Large intestine (tissue), 12 donors: ENCODE measurements at places on chromosomes 12 and 14.

GRCh38 chr12:57715786-57716185 is 21.9 kb downstream of the OS9 start:
- DNase-seq, result no peak

DNA sequence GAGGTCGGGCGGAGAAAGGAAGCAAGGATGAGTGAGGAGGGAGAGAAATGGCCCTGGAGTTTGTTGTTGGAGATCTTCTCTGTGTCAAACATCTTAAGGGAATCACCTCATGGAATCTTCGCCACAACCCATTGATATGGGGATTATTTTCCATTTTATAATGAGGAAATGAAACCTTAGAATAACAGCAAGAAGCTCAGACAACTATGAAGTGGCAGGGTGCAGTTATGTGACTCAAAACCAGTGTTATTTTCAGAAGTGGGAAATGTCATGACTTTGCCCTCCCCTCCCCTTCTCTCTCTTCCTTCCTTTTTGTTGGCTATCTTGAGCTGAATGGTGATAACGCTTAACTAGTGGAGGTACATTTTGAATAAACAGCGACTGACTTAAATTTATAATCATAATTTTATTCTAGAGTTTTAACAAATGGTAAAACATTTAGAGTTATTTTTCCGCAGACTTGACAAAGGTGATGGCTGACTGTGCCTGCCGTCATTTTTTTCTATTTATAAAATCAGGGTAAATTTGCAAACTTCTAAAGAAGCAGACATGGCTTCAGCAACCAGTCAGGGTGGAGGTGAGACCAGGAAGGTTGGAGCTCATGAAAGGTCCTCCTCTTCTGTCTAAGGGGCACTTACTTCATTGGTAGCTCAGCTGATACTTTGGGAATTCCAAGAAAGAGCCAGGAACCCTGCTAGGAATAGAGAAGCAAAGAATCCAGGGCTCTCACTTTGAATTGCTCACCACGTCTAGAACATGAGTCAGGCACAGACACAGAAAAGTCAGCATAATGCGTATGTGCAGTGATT is 232.4 kb downstream of the RGS6 start:
- DNase-seq, result no peak

- no peak for DNase-seq
Measured at GRCh38 chr12:77766224-77766623, 64.5 kb upstream of the NAV3 start.

DNA sequence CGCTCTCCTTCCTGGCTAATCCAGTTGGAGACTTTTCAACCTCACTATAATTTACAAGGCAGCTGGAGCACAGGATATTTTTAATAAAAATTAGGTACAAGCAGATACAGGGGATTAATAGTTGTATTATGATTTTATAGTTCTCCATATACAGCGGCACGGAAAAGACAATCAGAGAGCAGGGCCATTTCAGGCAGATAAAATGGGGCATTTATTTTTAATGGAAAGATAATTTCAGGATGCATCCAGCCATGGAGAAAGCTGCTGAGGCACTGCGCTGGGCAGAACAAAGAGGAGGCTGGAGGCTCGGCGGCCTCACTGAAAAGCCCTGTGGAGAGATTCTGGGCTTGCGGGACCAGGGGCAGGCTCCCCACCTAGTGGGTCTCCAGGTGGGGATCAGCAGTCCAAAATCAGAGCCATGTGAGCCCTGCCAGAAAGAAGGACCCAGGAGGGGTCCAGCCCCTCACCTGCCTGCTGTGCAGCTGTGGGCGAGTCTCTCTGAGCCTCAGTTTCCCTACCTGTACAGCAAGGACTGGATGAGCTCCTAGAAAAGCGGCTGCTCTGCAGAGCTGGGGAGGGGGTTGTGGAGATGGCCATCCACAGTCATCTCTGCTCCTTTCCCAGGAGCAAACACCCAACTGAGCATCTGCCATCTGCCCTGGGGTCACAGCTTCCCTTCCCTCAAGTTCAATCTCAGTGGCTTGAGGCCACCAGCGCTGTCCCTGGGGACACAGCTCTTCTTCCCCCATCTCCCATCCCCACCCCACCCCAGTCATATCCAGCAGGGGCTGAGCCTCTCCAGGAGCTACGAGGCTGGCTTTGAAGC is 23.9 kb upstream of the C14orf180 start:
- no peak for DNase-seq

GRCh38 chr12:57640175-57641042 is 7.4 kb upstream of the B4GALNT1 start:
- no peak for DNase-seq

DNA sequence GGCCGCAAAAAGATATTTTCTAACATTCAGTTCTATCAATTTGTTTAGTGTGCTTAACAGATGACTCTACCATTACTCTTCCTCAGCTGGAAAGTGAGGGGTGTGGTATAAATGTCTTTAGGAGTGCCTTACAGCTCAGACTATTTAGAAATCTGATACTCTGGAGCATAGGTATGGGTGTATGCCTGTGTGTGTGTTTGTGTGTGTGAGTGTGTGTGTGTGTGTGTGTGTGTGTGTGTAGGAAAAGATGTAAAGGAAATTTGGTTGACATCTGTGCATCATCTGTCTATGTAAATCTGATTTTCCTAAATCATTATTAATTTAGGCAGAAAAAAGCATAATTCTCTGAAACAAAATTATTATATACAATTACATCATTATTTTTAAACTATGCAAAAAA is 16.0 kb downstream of the RNASE3 start:
- DNase-seq, result no peak

DNA sequence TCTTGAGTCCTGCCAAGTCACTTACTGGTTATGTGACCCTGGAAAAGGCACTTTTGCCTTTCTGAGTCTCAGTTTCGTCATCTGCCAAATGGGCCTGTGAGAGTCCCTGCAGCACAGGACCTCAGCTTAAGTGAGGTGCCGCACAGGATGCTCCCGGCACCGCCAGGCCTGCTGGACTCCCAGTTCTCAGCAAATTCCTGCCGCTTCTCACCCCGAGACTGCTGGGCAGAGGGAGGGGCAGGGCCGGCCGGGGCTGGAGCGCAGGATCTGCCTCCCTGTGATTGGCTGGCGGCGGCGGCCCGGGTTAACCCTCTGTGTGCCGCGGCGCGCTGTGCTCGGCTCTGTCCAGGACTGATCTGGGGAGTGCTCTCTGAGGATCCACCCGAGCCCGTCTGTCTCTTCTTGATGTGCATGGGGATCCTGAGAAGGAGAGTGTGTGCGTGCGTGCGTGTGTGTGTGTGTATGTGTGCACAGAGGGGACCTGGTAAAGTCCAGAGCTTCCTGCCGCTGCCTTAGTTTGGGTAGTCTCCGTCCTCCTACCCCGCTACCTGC is 8.6 kb downstream of the SETD1B start:
- no peak for DNase-seq

- no peak for DNase-seq
Measured at GRCh38 chr12:2341051-2341751, 288.4 kb downstream of the CACNA1C start.

DNA sequence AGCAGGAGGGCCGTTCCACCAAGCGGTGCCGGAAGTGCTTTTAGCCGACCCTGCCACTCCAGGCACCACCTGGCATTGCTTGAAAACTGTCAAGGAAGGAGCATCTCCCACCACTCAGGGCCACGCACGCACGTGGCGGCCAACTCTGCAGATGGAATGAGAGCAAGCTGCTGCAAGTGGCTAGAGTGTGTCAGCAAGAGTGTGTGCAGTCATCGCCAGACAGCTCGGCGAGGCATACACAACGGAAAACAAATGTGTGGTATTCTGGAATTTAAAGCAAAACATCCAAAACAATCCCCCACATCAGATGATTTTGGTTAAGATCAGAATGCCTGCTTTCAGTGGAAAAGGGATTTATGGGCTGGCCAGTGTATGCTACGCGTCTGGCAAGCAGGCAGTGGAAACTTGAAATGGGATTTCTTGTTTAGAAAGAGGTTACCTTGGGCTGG is 11.2 kb downstream of the CD9 start:
- DNase-seq, result peak; percentile 12

DNA sequence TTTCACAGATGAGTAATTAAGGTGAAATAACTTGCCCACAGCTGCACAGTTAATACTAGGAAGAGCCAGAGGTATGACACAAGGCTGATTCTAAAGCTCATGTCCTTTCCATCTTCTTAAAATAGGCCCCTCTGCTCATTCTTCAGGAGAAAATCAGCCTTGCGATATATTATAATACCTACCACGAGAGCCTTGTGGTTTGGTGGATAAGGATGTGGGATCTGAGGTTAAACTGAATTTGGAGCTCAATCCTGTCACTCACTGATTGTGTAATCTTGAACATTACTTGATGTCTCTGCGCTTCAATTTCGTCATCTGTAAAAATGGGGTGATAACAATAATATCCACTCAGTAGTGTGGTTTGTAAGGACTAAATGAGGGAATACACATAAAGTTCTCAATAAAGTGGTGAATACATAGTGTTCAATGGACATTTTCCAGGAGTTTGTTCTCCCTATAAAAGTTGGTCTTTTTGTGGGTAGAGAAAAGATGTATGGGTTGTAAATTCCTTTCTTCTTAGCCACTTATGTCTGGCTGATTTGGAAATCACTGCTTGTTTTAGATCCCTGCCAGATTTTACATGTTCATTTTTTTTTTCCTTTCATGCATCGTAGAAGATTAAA is 25.1 kb upstream of the ATP2B1 start:
- no peak for DNase-seq

- no peak for DNase-seq
Measured at GRCh38 chr12:55043542-55043941, 23.8 kb downstream of the NEUROD4 start.

- peak; percentile 52 for DNase-seq
Measured at GRCh38 chr12:32390572-32391219, 8.7 kb upstream of the FGD4 start.

GRCh38 chr14:88089445-88089844 is 84.5 kb downstream of the GPR65 start:
- DNase-seq, result no peak

GRCh38 chr14:67416085-67416484 is 4.1 kb upstream of the PLEK2 start:
- peak; percentile 63 for DNase-seq

- DNase-seq, result no peak
Measured at GRCh38 chr12:57173089-57173488, 25.7 kb upstream of the LRP1-AS start.

GRCh38 chr12:75439930-75440329 is 40.6 kb upstream of the GLIPR1 start:
- no peak for DNase-seq

- DNase-seq, result no peak
Measured at GRCh38 chr14:24693983-24694382, 60.0 kb upstream of the GZMB start.

GRCh38 chr12:9106067-9106466 is 9.7 kb downstream of the A2M start:
- no peak for DNase-seq

GRCh38 chr12:45622210-45622937 is 107.1 kb upstream of the ARID2 start:
- DNase-seq, result no peak

DNA sequence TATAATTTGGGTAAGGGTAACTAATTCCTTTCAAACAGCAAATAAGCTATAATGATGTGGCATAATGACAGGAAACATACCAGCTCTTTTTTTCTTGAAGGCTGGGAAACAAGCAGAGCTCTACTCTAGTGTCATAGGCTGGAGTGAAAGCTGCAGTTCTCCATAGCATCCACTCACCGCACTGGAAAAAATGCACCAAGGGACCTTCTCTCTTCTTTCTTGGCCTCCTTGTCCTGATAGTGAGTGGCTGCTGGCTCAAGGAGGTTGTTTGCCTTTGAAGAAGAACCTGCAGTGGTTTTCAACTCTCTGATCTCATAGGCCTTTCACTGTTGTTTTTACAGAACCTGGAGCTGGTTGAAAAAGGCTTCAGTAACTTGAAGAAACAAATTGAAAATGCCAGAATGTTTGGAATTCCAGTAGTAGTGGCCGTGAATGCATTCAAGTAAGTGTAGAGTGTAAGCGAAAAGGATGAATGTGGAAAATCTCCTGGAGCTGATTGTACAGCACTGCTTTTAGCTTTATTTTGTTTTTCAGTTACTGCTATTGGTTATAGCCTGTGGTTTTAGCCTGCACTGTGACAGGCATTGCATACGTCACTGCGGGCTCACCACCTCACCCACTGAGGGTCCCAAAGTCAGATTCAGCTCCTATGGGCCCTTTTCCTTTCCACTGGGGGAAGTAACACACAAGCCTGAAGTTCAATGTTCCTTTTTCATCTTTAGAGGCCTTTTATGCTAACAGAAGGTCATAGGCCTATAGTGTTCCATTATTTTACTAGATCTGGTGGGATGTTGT is 17.2 kb upstream of the AKAP5 start:
- no peak for DNase-seq

DNA sequence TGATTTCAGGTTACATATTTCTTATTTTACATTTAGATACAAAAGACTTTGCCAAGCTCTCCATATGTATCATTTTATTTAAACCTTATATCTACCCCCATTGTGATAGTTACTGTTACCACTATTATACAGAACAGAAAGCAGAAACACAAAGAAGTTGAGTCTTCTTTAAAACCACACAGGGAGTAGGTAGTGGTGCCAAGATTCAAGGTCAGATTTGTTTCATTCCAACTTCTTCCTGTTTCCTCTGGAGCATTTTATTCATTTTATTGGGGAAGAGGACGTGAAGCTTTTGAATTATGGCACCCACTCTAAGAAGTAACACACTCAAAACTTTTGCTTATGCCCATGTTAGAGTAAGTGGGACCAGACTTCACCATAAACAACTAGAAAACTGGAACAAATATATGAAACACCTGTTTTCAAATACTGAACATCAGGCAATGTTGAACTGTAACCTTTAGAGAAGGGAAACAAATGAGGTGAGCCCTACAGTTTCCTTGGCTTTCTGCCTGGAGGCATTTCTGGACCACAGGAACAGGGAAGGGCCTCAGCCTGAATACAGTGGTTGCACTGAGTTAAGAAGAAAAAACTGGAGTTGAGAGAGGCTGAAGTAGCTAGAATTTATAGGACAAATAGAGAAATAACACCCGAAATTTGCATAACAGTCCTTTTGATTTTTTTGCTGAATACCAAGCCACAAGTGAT is 160.4 kb upstream of the SSTR1 start:
- no peak for DNase-seq

- no peak for DNase-seq
Measured at GRCh38 chr12:30257618-30258017, 438.1 kb downstream of the IPO8 start.

DNA sequence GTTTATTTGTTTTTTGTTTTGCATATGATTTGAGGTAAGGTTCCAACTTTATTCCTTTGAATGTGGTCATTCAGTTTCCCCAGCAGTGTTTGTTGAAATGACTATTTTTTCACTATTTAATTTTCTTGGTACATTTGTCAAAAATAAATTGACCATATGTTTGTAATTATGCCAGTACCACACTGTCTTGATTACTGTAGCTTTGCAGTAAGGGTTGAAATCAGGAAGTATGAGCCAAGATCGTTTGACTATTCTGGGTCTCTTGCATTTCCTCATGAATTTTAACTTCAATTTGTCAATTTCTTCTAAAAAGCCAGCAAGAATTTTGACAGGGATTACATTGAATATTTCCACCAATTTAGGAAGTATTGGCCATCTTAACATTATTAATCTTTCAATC is 199.3 kb upstream of the PPFIA2 start:
- DNase-seq, result no peak
